Karpas-422 (cell line): ENCODE measurements at places on chromosomes 11 and 22.

GRCh38 chr11:95373241-95373640, 142.2 kb upstream of the SESN3 start:
- DNase-seq: no peak

DNA sequence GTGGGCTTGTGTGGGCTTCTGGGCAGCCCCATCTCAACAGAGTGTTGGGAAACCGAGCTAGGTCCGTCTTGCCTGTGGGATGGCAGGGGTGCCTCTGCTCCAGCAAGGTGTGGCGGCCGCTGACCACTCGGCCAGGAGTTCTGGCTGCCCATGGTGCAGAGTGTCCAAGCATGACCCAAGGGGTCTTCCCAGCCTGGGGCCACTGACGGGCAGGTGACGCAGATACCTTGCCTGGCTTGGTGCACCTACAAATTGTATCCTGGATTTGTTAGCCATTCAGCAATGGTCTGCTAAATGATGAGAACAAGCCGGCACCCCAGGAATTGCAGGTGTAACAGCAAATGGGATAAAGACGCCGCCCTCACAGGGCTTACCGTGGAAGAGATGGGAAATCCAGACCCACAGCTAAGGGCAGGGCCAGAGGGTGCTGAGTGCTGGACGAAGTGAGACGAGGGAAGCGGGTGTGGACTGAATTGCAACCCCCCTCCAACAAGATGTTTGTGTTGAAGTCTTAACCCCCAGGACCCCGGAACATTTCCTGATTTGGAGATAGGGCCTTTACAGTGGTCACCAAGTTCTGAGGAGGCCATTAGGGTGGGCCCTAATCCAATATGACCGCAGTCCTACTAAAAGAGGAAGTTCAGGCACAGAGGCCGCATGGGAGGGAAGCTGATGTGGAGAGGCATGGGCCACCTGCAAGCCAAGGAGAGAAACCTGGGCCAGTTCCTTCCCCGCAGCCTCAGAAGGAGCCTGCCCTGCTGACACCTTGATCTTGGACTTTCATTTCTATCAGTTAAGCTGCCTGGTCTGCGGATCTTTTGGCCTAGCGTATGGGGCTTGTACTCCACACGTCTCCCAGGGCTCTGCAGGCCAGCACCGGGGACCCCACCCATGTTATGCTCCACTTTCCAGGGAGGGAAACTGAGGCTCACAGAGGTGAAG, 45.2 kb upstream of the LINC01488 start:
- DNase-seq: no peak

DNA sequence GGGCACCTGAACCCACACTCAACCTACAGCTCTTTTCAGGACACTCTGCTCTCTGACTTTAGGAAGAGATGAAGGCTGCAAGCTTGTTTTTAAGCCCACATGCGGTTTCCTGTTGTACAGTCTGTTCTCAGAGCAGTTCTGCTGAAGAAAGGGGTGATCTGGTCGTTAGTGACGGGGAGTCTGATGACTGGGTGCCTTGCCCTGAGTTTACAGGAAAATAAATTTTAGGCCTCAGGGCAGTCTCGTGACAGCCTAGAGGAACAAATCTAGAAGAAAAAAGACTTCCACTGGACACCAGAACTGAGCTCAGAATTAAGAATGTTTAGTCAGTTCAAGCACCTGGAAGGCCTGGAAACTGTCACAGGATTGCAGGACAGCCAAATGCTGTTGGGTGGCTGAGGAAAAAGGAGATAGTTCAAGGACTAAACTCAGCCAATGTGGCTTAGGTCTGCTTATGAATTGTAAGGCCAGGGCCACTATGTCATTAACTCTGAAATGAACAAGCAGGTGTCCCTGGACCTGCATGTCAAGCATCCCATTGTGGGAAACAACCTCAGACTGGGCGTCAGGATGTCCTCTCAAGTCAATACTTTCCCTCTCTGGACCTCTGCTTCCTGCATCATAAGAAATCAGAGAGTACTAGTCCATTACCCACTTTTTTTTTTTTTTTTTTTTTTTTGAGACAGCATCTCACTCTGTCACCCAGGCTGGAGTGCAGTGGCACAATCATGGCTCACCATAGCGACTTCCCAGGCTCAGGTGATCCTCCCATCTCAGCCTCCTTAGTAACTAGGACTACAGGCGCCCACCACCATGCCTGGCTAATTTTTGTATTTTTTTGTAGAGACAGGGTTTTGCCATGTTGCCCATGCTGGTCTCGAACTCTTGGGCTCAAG, 5.7 kb downstream of the PIK3IP1 start:
- no peak for DNase-seq

GRCh38 chr11:102157219-102157618, 47.0 kb downstream of the YAP1 start:
- DNase-seq: no peak

DNA sequence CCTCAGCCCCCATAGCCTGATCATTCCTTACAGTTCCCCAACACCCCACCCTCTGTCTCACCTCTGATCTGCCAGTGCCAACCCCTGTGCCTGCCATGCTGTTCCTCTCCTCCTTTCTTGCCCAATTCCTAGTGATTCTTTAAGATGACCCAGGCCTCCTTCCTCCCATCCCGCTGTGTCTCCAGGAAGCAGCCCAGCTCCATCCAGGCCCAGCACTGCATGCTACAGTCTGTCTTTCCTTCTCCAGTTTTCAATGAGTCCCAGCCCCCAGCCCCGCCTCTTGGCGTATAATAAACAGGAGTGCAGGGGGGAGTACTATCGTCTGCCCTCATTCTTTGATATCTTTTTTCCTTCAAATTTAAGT, 12.3 kb downstream of the LTBP3 start:
- no peak for DNase-seq

GRCh38 chr11:95487391-95487790, 256.4 kb upstream of the SESN3 start:
- DNase-seq: no peak

DNA sequence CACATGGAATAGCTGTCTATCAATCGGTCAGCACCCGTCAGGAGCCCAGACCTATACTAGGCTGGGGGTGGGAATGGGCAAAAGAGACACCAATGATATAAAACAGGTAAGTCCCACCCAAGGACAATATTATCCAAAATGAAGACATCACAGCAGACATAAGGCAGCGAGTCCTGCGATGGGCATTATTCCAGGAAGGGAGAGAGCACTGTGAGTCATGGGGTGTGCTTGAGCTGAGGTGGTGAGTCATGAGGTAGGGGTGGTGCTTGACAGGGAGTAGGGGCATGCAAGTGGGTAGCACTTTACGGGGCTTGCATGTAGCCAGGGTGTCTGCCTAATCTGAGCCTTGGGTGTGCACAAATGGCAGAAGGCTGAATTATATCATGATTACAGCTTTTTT, 605.0 kb upstream of the CADM1 start:
- no peak for DNase-seq

DNA sequence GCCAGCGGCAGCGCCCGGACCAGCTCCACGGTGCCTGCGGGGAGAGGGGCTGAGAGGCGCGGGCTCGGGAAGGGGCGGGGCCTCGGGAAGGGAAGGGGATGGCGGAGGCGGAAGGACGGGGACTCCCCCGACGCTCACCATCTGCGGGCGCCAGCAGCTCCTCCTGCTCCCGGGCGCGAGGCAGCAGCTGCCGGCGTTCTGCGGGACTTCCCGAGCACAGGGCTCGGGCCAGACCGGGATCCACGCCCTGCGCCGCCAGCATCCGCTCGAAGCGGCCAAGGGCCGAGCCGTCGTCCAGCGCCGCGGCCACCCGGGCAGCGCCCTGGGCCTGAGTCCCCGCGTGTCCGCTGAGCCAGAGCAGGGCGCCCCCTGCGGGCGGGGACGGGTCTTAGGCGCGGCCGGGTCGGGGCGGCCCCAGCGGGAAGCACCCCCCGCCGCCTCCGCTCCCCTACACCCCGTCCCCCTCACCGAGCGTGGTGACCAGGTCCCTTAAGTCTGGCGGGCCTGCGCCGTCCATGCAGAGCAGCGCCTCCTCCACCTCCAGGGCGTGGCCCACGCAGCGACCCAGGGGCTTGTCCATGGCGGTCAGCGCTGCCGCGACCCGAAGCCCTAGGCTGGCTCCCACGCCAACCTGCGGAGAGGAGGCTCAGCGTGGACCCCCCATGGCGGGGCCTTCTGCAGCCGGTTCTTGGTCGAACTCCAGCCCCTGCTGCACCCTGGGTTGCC, 873 bp upstream of the SCO2 start:
- DNase-seq: peak; percentile 93

DNA sequence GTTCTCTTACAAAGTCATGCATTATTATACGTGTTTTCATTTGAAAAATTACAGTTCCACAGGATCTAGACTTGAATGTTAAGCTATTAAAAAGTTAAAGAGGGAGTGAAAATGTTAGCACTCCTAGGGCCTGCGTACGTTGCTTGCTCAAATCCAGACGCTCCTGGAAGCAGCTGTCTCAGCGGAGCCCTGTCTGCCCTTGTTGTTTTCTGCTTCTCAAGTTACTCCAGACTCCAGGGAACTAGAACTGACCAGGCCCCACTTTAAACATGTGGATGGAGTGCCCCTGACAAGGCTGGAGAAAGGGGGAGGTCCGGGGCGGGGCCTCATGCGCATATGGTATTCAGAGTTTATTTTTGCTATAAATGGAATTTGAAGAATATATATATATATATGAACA, 9.6 kb downstream of the PARVB start:
- DNase-seq: no peak

DNA sequence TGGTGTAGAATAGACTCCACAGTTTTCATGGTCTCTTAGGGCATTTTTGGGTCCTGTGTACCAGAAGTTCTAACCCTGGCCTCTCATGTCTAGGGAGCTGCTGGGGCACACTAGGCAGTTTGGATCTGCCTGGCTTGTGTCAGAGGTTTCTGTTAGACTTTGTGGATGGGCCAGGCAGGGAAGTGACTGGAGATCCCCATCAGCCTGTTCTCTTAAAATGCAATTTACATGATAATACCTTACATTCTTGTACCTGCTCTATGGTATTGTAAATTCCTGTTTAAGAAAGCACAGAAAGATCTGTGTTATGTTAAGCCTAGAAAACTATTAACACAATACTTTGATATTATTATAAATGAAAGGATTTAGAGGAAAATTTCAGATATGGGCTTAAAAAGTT, 104.0 kb downstream of the ARHGAP42 start:
- no peak for DNase-seq

GRCh38 chr11:43833657-43834073, 47.0 kb upstream of the ALKBH3 start:
- no peak for DNase-seq

DNA sequence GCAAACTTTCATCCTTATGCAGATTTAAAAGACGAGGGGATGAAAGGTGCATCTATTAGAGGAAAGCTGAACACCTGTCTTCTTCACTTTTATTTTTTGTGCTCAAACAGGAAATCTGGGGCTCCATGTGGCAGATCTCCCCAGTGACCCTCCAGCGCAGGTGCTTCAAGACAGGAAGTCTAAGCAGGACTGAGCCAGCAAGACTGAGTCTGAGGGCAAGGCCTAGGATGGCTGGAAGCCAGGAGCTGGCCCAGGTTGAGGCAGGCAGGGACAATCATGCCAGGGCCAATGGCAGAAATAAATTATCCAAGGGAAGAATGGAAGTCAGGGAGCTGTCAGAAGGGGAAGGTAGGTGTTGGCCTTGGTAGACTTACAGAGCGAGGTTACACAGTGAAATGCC, 101.1 kb upstream of the SPON1 start:
- DNase-seq: no peak

DNA sequence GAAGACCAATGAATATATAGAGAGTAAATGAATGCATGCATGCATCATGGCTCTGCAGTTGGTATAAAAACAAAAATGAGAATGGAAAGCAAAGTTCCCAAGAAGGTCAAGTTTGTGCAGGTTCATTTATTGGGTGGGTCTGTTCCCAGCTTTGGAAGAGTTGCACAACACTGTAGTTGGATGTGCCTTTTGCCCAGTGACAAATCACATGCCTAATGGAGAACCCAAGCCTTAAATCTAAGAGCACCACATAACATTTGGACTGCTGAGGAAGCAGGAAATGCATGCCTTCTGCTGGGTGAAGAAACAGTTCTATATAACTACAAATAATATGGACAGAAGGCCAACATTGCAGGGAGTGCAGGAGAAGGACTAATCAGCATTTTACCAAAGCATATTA, 30.6 kb downstream of the PRCP start:
- DNase-seq: no peak

- no peak for DNase-seq
Measured at GRCh38 chr11:64048042-64048854, 12.5 kb downstream of the FLRT1 start.

DNA sequence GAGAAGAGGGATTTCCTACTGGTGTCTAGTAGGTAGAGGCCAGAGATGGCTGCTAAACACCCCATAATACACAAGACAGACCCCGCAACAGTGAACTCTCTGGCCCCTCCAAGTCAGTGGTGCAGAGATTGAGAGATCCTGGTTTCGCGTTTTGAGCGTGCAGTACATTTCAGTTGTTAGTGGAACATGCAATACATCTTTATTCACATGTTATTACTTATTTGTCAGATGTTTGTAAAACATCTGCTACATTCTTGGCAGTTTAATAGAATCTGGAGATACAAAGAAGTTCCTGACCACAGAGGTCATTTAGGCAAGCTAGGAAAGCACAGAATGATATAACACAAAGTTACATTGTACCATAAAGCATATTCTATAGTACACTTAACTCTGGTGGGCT, 41.5 kb downstream of the ST3GAL4 start:
- DNase-seq: no peak

DNA sequence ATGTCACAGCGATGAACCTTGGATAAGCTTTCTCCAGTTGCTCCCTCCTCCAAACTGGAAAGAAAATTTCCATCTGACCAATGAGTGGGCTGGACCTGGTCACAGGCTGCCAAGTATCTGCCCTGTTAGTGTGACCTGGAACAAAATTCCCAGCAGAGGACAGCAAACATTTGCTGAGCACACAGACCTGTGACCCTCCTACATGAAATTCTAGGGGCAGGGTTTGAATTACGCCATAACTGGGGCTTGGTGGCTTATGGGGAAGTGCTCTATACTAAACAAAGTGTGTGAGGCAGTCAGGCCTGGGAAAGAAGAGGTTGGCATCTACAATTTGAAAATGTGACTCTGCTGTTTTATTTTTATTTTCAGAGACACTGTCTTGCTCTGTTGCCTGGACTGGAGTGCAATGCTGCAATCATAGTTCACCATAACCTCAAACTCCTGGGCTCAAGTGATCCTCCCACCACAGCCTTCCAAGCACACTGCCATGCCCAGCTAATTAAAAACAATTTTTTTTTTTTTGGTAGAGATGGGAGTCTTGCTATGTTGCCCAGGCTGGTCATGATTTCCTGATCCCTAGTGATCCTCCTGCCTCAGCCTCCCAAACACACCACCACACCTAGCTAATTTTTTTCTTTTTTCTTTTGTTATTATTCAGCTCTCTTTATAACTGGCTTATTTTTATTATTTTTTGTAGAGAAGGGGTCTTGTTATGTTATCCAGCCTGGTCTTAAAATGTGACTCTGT, 13.6 kb upstream of the XBP1 start:
- no peak for DNase-seq

DNA sequence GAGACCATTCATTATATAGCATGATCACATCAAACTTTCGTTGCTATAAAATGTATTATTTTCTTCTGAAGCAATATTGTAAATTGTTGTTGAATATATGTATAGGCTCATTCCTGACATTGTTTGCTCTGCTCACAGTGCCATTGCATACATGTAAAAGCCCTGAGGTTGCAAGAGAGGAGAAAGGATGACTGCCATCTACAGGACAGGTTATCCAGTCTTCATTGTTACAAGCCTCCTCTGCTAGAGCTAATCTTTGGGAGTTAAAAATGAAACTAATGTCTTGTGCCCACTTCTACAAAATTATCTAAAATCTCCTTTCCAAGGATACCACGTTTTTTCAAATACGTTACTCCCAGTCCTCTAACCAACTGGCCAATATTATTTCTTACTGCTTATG, 16.4 kb upstream of the OR5AL1 start:
- no peak for DNase-seq

- no peak for DNase-seq
Measured at GRCh38 chr11:36362902-36363301, 66.8 kb downstream of the PRR5L start.

GRCh38 chr22:33864723-33865130, 55.5 kb downstream of the LARGE1 start:
- no peak for DNase-seq
